ENCODE measurements at places on chromosomes 12 and 14.

GRCh38 chr12:56377310-56377988 lies 14.8 kb upstream of the APOF start:
- no peak for DNase-seq

DNA sequence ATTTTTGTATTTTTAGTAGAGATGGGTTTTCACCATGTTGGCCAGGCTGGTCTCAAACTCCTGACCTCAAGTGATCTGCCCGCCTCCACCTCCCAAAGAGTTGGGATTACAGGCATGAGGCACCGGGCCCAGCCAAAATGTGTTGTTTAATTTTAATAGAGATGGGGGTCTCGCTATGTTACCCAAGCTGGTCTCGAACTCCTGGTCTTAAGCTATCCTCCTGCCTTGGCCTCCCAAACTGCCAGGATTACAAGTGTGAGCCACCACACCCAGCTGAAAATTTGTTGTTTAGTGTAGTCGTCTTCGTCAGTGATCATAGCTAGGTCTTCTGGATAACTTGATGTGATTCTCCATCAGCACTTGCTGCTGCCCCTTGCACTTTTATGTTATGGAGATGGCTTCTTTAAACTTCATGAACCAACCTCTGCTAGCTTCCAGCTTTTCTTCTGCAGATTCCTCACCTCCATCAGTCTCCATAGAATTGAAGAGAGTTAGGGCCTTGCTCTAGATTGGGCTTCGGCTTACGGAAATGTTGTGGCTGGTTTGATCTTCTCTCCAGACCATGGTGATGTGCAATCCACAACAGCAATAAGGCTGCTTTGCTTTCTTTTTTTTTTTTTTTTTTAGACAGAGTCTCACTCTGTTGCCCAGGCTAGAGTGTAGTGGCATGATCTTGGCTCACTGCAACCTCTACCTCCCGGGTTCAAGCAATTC lies 13.0 kb downstream of the ISCU start:
- DNase-seq = no peak

GRCh38 chr12:66072135-66072534 lies 58.4 kb downstream of the LLPH start:
- DNase-seq = no peak

- DNase-seq = no peak
Observed at GRCh38 chr12:46956451-46957035, 122.9 kb upstream of the PCED1B start.

- DNase-seq = no peak
Observed at GRCh38 chr14:101024686-101025085, 121.2 kb upstream of the RTL1 start.

- DNase-seq = no peak
Observed at GRCh38 chr14:57659052-57659451, 165.4 kb upstream of the CCDC198 start.

DNA sequence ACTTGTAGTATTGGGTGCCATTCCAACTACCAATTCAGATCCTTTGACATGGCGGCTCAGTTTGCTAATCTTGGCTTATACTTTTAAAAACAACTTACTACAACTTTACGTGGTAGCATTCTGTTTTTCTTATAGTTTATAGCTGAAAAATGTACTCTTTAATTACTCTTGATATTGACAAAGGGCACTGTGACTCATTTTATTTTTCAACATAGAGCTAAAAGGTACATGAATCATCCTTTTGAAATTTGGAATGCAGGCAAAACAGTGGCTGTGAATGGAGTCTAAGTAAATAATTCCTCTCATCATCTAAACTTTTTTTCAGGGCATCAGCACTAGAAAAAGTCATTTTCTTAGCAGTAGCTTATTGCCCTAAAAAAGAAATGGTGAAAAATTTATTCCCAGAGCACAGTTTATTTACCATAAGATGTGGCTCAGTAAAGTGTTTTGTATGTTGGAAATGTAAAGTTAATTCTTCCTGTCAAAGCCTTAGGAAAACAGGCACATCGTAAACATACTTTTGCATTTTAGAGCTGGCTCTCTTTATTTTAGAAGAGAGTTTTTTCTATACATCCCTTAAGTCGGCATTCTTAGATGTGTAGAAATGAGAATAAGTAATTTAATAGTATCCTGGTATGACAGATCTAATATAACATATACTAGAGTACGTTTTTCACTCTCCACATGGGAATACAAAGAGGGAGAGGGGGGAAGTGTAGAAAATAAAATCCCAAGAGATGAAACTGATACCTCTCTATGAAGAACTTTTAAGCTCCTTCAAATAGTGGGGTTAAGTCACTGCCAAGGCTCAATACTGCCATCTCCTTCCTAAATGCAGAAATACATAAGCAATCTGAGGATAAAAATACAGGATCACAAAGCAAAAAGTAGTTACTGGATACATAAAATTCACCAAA lies 55.2 kb downstream of the SLC25A21 start:
- DNase-seq = no peak

GRCh38 chr14:58844544-58844943 lies 206.8 kb downstream of the DACT1 start:
- no peak for DNase-seq

DNA sequence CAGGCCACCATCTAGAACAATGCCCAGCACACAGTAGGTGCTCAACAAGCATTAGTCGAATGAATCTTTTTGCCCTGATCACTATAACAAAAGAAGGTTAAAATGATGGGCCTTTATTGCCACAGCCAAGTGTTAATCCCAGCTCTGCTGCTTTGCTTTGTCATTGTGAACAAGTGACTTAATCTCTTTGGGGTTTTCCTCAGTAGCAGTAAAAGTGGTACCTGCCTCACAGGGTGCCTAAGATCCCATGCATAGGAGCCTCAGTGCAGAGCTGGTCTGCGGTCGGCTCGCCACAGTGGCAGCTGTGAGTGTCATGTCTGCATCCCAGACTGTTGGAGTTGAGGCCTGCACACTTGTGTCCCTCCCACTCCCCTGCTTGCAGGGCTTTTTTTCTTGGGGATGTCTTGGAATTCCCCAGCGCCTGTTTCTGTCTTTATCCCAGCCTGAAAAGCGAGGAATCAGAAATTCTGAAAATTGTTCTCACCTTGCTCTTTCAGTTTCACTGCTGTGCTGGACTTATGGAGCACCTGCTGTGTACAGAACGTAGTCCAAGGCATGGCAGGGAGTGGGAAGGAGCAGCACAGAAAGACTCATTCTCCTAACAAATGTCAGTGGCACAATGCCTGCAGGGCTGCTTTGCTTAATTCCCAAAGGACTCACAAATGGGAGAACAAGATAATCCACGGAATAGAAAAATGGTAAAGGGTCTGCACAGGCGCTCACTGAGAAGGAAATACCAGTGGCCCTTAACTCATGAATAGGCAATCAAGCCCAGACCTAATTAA lies 90.8 kb downstream of the EML1 start:
- no peak for DNase-seq

GRCh38 chr12:7327918-7328317 lies 24.0 kb downstream of the ACSM4 start:
- DNase-seq = no peak

GRCh38 chr12:615620-616019 lies 47.6 kb downstream of the NINJ2 start:
- no peak for DNase-seq

DNA sequence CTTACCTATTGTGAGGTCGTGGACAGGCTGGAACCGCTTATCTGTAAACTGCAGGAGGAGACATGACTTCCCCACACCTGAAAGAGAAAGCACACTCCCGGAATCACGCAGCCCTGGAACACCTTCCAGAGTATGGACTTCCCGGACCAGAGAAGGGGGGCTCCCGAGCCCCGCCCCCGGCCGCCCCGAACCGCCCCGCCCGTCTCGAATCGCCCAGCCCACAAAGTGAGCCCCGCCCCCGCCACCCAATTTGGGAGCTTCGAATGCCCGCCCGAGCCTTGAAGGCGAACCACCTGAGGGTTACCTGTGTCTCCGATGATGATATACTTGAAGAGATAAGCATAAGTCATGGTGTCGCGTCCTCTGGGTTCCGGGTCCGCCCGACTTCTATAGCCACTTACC lies 235 bp downstream of the RAB2B start:
- DNase-seq = peak; percentile 24

DNA sequence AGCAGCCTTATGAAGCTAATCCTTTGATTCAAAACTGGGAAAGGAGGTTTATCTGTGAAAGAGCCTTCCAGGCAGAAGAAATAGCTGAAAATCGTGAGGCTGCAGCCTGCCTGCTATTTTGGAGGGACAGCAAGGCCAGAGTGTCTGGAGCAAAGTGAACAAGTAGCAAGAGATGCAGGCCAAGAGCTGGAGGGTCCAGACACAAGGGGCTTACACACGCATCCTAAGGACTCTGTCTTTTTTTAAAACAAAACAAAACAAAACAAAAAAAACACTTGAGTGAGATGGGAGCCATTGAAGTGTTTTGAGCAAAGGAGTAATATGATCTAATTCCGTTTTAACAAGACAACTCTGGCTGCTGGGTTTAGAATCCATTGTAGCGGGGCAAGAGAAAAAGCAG lies 76.4 kb upstream of the BCAT1 start:
- DNase-seq = no peak

GRCh38 chr12:104182621-104183378 lies 32.8 kb upstream of the TXNRD1 start:
- no peak for DNase-seq

- no peak for DNase-seq
Observed at GRCh38 chr14:89507521-89507920, 90.5 kb upstream of the FOXN3 start.

DNA sequence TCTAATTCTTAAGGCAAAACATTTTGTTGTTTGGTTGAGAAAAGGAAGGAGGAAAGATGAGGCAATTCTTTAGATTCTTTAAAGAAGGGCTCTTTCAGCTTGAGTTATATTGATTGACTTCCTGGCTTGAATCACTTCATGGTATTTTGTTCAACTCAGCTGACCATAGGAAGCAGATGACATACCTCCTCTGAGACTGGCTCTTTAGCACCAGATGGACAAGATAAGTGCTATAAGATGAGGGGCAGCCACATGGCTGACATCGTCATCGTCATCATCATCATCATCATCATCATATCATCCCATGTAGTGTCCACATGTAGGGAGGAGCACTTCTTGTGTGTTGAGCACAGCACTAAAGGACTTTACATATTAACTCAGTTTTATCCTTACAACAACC lies 81.3 kb downstream of the SSPN start:
- DNase-seq = no peak

DNA sequence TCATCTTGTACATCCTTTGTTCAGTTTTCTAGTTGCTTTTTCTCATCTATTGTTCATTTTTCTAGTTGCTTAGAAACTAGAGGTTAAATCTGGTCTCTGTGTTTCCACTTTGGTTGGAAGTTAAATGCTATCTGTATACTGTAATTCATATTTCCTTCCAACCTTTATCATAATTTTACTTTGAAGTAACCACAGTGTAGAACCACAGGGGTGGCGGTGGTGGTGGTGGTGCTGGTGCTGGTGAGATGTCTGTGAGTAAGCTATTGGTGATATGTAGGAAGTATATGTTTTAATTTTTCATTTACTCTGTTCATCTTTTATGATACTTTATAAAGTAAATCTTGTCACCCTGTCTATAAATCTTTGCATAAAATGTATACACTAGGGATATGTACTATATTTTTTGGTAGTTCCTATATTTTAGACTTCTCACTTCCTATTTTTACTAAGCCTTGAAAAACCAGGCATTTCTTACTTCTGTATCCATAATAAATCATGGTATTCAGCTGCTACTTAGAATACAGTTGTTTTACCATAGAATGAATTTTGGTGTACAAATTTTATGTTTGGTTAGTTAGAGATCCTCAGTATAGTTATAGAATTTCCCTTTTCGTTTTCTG lies 31.9 kb downstream of the CCDC91 start:
- no peak for DNase-seq

DNA sequence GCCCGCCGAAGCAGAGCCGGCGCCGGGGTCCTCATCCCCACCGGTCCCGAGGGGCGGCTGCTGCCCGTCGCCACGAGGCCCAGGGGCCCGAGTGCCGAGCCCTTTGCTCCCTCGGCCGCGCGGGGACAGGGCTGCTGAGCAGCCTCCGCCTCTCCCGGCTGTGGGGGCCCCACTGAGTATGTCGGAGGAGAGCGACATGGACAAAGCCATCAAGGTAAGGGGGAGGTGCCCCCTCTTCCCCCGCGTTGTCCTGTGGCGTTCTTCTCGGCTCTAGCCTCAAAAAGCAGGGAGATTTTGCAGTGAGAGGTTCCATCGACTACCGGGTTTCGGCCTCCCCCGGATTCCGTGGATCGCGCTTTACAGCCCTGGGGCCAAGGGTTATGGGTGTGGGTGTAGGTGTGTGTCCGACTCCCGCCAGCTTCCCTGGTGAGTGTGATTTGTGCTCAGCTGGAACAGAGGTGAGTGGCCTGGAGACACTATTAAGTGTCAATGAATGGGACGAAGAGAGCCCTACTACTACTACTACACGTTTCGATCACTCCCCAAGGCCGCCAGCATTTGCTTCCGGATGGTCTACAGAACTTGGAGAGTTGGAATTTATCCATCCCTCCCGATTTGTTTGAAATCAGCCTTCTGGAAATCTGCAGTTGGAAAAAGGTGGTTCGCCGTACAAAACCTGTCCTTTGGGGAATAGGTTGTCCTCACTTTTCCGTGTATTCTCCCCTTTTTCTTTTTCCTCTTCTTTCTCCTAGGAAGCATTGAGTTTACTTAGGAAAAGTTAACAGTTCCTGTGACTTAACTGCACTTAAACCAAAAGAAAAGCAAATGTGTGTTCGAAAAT lies 748 bp downstream of the MAPKAPK5 start:
- DNase-seq = no peak

DNA sequence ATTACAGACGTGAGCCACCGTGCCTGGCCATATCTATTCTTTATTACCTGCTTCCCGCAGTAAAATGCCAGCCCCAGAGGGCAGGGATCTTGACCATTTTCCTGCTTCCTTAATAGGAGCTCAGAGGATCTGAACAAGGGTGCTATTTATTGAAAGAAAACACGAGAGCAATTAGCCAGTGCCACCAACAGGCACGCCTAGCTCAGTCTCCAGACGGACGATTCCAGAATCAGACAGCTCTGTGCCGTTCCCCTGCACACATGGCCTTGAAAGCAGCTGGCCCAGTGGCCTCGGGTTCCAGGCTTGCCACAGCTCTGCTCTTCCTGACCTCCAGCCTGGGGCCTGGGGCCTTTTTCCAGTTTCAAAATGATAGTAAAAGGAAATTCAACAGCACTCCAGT lies 135.2 kb upstream of the RFLNA start:
- no peak for DNase-seq

GRCh38 chr14:81625343-81625742 lies 91.7 kb upstream of the SEL1L start:
- no peak for DNase-seq

DNA sequence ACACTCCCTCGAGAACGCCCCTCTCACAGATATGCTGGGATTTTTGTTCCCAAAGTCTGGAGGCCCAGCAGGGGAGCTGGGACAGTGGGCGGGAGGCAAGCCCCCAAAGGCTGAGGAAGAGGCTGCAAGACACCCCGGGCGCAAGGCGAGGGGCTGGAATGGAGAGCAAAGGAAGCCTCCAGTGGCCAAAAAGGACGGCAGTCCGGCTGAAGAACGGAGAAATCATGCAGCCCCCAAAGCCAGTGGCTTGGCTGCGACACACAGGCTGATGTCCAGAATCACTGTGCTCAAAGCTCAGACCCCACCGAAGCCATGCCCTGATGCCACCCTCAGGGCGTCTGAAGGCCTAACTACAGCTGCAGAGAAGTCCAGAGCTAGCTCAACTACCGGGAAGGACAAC lies 10.9 kb downstream of the CLBA1 start:
- no peak for DNase-seq

Data from CMK (cell line).